Stimulated activated memory B cell treated with anti-CD40 and anti-IgM and Interleukin-4, amounts not matched to agents 10 μg/mL and 1 μg/mL and 100 μg/mL, for 72 hours (primary cell): ENCODE measurements at places on chromosomes 5 and 9.

- no peak for ATAC-seq
Observed at GRCh38 chr9:112093147-112093869, 81.8 kb downstream of the SUSD1 start.

DNA sequence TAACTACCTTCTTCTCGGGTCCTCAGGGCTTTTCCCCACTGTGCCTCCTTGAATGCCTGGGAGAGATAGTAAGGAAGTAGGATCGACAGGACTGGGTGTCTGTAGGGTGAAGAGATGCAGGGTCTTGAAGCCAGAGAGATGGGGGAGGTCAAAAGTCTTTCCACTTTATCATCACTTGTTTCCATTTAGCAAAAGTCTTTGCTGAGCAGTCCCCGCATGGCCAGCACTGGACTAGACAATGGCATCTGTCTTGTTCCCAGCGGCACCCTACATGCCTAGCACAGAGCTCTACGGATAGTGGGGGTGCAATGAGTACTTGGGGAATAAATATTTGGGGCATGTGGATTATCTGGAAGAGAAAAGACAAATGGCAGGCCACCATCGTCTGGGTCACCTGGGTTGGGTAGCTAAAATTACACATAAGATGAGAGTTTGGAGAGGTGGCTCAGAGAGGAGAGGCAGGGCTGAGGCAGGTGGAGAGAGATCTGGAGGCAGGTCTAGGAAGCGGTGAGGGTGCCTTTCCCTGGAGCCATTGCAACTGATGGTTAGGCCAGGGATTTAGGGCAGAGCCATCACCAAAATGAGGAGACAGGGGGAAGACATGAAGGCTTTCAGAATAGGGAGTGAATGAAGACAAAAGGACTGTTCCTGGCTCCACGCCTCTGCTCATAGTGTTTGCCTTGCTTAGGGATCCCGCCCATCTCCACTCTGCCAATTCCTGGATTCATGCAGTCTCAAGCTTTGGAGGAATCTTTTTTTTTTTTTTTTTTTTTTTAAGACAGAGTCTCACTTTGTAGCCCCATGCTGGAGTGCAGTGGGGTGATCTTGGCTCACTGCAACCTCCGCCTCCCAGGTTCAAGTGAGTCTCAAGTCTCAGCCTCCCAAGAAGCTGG, 250.8 kb upstream of the KLF4 start:
- no peak for ATAC-seq

DNA sequence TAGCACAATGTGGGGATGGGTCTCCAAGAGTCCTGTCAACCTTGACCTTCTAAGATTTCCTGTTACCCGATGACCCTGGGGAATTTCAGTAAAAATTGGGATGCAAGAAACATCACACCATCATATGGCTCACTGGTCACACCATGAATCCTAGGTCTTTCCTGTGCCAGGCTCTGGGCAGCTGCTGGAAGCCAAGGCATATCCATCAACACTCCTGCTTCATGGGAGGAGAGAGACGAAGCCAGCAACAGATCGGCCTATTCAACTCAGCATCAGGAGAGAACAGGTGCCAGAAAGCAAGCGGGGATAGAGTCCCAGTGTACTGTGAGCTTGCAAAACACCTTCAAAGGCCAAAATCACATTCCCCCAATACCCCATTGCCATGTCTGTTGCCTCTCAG, 6.5 kb upstream of the NEK6 start:
- ATAC-seq = no peak

- no peak for ATAC-seq
Observed at GRCh38 chr5:158471535-158471924, 612.6 kb upstream of the CLINT1 start.

DNA sequence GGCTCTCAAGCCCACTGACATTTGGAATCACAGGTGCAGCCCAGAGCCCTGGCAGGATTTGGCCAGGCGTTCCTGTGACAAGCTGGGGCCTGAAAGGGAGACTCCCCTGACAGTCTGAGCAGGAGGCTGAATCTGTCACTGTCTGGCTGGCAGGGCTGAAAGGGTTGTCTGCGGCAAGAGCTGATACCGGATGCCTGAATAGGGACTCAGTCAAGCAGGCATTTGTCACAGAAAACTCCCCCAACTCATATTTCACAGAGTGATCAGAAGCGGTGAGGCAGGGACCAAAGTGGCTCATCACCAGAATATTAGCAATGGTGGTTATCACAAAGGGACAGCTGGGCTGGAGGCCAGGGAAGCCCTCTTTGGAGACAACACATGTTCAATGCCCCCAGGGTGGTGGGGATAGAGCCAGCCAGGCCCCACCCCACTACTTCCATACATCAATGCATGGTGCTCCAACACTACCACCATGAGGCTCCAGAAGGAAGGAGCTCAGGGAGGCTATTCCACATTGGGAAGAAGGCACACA, 295.5 kb downstream of the DTWD2 start:
- ATAC-seq = peak; percentile 14

DNA sequence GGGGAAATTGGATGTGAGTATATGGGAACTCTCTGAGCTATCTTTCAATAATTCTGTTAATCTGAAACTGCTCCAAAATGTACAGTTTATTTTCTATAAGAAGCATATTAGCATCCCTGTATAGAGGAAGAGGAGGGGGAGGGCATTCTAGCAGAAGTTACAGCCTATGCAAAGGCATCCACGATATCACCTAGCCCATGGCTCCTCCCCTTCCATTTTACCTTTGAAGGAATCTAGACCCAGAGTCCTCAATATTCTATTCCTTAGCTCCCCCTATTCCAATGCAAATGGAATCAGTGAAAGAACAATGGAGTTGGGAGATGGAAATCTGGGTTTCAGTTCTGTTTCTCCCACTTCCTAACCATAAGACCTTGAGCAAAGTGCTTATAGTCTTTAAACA, 132.9 kb upstream of the IFNE start:
- no peak for ATAC-seq

DNA sequence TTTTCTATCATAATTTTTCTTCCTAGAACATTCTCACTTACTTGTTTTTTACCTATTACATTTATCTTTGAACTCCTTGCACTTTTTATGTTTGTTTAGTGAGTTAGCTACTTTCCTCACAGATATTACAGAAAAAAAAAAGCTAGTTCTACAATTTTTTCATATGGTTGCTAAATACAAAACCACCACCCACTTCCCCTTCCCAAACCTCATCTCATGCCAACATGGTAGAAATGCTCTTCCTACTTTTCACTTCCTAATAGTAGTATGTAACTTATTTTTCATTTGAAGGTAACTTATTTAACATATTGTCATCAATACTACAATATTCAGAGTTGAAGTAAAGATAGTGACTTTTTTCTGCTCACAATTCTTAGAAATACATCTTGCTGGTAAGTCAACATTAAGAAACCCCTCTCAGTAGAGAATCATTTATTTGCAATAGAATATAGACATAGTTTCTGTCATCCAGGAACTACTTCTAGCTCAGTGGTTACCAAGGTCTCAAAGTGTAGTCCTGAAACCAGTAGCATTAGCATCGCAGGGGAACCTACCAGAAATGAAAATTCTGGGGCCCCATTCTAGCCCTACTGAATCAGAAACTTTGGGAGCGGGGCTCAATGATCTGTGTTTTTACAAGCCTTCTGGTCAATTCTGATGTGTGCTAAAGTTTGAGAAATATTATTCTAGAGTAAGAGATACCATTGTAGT, 1124.6 kb downstream of the DTWD2 start:
- ATAC-seq = no peak

DNA sequence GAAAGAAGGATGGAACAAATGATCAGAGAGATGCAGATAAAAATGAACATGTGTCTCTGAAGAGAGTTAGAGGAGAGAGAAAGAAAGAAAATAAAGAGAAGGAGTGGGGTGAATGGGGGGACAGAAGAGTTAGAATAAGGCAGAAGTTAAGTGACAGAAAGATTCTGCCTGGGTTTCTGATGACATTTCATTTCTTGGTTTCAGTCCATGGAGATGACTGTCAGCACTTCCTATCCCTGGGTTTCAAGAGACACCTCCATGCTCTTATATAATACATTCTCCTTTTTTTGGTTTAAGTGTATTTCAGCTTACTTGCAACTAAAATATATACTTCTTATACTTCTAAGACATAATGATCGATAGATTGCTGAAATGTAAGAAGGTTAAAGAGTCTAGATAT, 213.0 kb upstream of the IL12B start:
- ATAC-seq = no peak

DNA sequence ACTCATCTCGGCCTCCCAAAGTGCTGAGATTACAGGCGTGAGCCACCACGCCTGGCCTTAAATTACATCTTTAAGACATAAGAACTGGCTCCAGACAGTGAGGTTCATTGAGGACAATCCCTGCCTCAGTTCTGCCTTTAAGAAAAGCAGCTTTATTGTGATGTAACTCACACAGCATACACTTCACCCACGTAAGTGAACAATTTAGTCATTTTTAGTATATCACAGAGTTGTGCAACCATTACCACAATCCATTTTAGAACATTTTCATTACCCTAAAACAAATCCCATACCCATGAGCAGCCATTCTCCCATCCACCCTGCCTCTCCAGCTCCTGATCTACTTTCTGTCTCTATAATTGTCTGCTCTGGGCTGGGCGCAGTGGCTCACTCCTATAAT, 24.0 kb upstream of the LTC4S start:
- ATAC-seq = no peak

GRCh38 chr5:169964246-169964645, 16.0 kb downstream of the INSYN2B start:
- no peak for ATAC-seq

DNA sequence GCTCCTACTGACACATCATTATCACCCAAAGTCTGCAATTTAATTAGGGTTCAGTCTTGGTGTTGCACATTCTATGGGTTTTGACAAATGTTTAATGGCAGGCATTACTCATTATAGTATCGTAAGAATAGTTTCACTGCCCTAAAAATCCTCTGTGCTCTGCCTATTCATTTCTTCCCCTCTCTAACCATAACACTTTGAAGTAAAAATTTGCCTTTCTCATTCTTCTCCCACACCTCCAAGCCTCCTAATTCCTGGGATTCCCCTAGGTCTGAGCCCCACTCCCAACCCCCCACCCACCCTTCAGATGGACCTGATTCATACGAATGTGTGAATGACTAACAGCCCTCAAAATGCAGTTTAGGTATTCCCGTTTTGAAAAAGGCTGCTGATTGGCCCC, 18.4 kb downstream of the ENC1 start:
- peak; percentile 55 for ATAC-seq

GRCh38 chr5:171401167-171401947, 13.7 kb downstream of the NPM1 start:
- ATAC-seq = no peak

GRCh38 chr5:59976342-59976741, 82.8 kb upstream of the PDE4D start:
- ATAC-seq = no peak

- no peak for ATAC-seq
Observed at GRCh38 chr5:116437922-116438578, 136.6 kb downstream of the SEMA6A start.

DNA sequence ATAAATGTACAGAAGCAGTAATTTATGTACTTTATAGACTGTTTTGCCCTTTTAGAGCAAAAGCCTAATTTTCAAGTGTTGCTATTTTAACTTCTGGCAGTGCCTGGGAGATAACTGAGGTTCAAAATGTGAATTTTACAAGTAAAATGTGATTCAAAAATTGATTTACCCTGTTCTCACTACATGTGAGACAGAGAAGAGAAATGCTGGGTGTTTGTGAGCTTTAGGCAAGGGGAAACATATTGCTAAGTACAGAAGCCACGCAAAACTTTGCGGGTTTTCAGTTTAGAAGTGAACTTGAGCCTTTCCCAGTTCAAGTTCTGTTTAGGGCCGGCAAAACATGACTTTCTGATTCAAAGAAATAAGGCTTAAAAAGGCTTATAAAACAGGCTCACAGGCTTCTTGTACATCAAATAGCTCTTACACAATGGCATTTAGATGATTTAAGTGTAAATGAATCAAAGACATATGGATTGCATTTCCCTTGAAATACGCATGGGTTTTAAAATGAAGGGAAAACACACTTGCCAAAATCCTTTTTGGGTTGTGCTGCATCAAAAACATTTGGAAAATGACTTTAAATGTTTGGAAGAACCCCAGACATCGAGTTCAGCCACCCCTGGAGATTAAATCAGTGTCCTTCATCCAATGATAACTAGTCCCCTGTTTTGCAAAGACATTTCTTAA, 370.8 kb upstream of the MEF2C start:
- ATAC-seq = no peak

- no peak for ATAC-seq
Observed at GRCh38 chr9:122420315-122420714, 49.5 kb downstream of the PTGS1 start.

- ATAC-seq = no peak
Observed at GRCh38 chr9:72554221-72554641, 32.8 kb downstream of the TMC1 start.
